ENCODE measurements at places on chromosomes 1 and 21.

GRCh38 chr1:935751-936231 is 12.1 kb downstream of the SAMD11 start:
- no peak for DNase-seq

- DNase-seq = no peak
Observed at GRCh38 chr1:46289976-46290375, 13.4 kb downstream of the LRRC41 start.

GRCh38 chr21:32003411-32003810 is 130.6 kb downstream of the HUNK start:
- DNase-seq = no peak

- no peak for DNase-seq
Observed at GRCh38 chr1:41535716-41536115, 51.2 kb upstream of the EDN2 start.

- no peak for DNase-seq
Observed at GRCh38 chr1:38997901-38998190, 6.8 kb downstream of the AKIRIN1 start.

GRCh38 chr1:91505086-91505485 is 4.4 kb downstream of the CDC7 start:
- DNase-seq = no peak

- no peak for DNase-seq
Observed at GRCh38 chr1:174160109-174160473, 771 bp downstream of the RABGAP1L start.

DNA sequence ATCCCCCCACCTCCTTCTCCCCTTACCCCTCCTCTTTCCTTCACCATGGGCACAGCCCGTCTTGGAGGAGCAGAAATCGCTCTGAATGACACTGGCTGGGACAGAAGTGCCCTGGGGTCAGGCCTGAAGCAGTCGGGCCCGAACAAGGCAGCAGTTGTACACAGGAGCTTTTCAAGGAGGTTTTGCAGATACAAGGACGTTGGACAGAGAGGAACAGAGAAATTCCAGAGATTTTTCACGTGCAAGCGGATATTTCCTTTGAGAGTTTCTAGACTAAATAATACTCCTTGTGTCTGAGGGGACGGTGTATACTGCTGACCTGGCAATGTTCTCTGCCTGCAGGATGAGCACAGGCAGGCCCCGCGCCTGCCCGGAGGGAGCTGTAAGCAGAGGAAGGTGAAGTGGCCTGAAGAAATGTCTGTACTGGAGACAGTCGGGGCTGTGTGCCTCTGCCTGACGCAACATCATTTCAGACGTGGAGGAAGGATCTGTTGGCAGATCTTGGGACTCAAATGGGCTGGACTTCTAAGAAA is 95.3 kb upstream of the SLC25A33 start:
- DNase-seq = no peak

DNA sequence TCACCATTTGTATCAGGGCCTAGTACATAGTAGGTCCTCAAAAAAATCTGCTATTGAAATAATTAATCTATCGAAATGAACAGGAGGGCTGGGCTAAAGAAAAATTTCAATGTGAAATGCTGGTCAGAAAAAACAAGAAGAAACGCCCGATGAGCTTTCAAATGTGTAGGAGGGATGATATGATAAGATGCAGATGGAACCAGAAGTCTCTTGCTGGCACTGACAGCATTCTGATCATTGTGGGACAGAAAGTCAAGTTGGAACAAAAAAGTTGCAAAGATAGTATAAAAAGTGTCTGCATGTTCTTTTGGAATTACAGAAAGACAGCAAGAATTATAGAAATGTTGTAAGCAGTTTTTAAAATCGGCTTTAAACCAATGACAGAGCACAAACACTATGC is 11.1 kb downstream of the G0S2 start:
- DNase-seq = no peak

DNA sequence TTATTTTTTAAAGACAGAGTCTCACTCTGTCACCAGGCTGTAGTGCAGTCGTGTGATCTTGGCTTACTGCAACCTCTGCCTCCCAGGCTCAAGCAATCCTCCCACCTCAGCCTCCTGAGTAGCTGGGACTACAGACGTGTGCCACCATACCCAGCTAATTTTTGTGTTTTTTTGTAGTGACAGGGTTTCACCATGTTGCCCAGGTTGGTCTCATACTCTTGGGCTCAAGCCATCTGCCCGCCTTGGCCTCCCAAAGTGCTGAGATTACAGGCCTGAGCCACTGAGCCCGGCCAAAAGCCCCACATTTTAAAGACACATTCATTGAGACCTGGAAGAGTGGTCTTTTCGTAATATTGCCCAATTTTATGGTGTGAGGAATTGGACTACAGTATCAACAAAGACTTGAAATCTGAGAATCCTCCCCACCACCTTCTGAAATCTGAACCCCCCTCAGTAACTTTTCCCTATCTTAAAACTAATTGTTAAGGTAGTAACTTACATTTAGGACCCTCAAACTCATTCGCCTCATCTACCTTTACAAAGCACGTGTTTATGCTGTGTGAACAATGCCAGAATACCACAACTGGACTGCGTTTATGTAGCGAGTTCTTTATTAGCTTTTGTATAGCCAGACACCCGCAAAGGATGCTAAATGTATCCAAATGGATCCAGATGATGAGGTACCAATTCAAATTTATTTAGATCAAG is 2.7 kb downstream of the ERRFI1 start:
- DNase-seq = no peak

DNA sequence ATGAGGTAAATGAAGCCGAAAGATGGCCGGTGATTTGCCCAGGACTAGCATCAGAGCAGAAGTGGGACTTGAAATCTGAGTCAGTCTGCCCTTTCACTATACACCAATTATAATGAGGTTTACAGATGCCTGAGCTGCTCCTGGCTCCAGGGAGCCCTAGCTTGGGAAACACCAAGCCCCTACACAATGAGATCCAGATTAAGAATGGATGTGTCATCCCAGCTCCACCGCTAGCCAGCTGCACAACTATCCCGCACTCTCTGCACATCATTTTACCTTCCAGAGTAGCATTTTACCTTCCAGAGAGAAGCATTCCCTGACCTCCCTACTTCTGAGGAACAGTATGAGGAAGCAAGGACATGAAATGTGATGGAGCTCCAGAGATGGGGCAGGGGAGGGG is 27.0 kb downstream of the SERTAD4 start:
- no peak for DNase-seq

GRCh38 chr1:214029796-214030195 is 42.0 kb downstream of the PROX1 start:
- no peak for DNase-seq

Data from cerebellar nuclear complex (tissue), 1 donor.